Activated CD4-positive, alpha-beta memory T cell treated with anti-CD3 and anti-CD28 coated beads for 36 hours (primary cell): ENCODE measurements at places on chromosomes 6 and 20.

DNA sequence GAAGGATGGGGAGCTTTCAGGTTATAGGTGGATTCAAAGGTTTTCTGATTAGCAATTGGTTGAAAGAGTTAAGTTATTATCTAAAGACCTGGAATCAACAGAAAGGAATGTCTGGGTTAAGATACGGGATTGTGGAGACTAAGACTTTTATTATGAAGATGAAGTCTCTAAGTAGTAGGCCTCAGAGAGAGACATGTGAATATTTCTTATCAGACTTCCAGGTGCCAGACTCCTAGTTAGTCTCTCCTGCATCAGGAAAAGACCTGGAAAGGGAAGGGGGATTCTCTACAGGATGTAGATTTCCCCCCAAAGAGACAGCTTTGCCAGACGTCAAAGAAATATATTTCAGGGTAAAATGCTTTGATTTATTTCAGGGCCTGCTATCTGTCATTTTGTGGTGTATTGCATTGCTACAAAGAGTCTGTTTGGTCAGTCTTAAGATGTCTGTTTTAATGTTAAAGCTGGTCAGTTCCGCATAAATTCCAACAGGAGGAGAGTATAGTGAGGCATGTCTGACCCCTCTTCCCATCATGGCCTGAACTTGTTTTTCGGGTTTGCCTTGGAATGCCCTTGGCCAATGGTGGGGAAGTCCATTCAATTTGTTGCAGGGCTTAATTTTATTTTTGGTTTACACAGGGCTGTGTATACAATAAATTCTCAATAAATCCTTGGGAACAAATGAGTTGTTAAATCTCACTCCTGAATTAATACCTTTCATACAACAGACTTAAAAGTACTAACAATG is 103.4 kb upstream of the RALGAPA2 start:
- no peak for DNase-seq

GRCh38 chr6:116564921-116565872 is 6.1 kb upstream of the RWDD1 start:
- peak; percentile 20 for DNase-seq

DNA sequence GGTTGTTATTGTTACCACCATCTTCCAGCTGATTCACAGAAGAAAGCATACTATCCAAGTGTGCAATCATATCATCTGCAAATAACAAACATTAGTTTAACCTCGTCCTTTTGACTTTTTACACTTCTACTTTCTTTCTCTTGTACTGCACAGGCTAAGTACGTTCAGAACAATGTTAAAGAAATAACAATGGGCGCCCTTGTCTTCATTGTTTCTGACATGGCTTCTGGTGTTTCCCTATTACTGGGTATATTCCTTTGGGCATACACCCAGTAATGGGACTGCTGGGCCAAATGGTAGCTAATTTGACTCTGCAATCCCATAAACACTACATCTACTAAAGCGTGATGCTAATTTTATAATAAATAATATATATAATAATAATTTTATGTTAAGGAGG is 146.7 kb downstream of the GJA10 start:
- no peak for DNase-seq

- DNase-seq: no peak
Observed at GRCh38 chr6:43947860-43948259, 177.8 kb downstream of the VEGFA start.

DNA sequence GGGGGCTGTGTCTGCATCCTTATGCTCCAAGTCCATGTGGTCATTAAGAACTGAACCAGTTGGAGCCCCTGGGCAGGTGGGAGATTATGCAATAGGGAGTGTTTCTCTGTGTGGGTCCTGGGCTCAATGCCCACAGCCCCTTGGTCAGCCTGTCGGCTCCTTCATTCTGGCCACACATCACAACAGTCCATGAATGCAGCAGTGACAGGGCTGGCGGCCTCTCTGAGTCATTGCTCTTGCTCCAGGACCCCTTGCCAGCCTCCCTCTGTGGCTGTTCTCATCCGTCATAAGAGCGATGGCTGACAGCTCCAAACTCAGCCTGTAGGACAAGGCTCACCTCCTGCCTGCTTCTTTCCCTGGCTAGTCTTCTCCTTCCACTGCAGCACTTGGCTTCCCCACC is 609.5 kb upstream of the CDH4 start:
- no peak for DNase-seq

GRCh38 chr6:11358904-11359830 is 126.7 kb upstream of the NEDD9 start:
- no peak for DNase-seq

DNA sequence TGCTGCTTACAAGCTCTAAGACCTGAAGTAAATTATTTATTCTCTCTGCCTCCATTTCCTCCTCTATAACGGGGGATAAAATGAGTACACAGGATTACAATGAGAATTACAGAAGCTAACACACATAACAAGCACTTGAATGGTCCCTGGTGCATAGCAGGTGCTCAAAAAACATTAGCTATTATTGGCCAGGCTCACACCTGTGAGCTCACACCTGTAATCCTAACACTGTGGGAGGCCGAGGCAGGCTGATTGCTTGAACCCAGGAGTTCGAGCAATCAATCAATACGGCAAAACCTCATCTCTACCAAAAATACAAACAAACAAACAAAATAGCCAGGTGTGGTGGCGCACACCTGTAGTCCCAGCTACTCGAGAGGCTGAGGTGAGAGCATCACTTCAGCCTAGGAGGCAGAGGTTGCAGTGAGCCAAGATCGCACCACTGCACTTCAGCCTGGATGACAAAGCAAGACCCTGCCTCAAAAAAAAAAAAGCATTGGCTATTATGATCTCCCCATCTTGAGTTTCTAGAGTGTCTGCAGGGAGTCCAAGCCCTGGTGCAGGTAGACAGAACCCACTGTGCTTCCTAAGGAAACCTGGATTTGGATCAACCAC is 68.1 kb downstream of the PREX1 start:
- no peak for DNase-seq

DNA sequence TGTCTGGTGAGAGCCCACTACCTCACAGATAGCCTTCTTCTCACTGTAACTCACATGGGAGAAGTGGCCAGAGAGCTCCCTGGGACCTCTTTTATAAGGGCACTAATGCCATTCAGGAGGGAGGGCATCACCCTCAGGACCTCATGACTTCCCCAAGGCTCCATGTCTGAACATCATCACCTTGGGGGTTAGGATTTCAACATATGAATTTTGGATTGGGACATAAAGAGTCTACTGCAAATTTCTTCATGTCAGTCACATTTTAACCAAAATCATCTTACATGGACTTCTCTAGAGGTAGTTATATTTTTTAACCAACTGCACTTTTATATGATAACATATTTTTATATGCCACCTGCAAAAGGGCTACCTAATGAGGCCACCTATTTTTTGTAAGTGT is 324.7 kb downstream of the PLCB1 start:
- no peak for DNase-seq

GRCh38 chr6:64074981-64075380 is 439.4 kb downstream of the PHF3 start:
- no peak for DNase-seq
